GM12878 (cell line): ENCODE measurements at places on chromosomes 11 and 22. TPM values are rescaled to one million over a fixed set of nuclear protein-coding genes. Genes with fewer than 3 reads are reported as not detected.

HSPB2 gene
- total RNA-seq, result not detected in 2 replicates

OR6A2 gene
- not detected in 2 replicates for total RNA-seq

MS4A4A gene
- total RNA-seq, result 0.88 and 1.2 TPM in 2 replicates

DEFB131B gene
- total RNA-seq, result not detected in 2 replicates

MRGPRF gene
- not detected in 2 replicates for total RNA-seq

ACER3 gene
- 11.1 and 13.9 TPM in 2 replicates for total RNA-seq

KDM4D gene
- total RNA-seq, result 1.4 and 1.5 TPM in 2 replicates

CALCA gene
- total RNA-seq, result not detected in 2 replicates

MS4A6A gene
- 4.5 and 7.1 TPM in 2 replicates for total RNA-seq

CAPN1 gene
- total RNA-seq, result 167 and 186 TPM in 2 replicates

MYO18B gene
- total RNA-seq, result 0.28 and 0.45 TPM in 2 replicates

FAM181B gene
- not detected in 2 replicates for total RNA-seq

PTPRJ gene
- total RNA-seq, result 21.0 and 22.4 TPM in 2 replicates

PRODH gene
- 0.13 TPM in 1 of 2 replicates, not detected in the other for total RNA-seq

SLC22A12 gene
- total RNA-seq, result not detected in 2 replicates

CYTH4 gene
- 25.8 and 26.0 TPM in 2 replicates for total RNA-seq

RASL10A gene
- total RNA-seq, result 0.32 and 0.46 TPM in 2 replicates

GLB1L2 gene
- 0.37 and 0.85 TPM in 2 replicates for total RNA-seq

MMP27 gene
- not detected in 2 replicates for total RNA-seq

ASRGL1 gene
- 4.5 and 5.8 TPM in 2 replicates for total RNA-seq

EXT2 gene
- total RNA-seq, result 17.1 and 20.5 TPM in 2 replicates

C22orf15 gene
- 0.40 TPM in 1 of 2 replicates, not detected in the other for total RNA-seq

OR51L1 gene
- not detected in 2 replicates for total RNA-seq

INS gene
- total RNA-seq, result not detected in 2 replicates
